Gastroesophageal sphincter (tissue), 4 donors: ENCODE measurements at places on chromosomes 1 and 21. TPM values are rescaled to one million over a fixed set of nuclear protein-coding genes. Genes with fewer than 3 reads are reported as not detected.

Gene OLFML2B
- 3.8 TPM for total RNA-seq

Gene GIPC2
- 2.2 TPM for total RNA-seq

Gene SRSF10
- 52.4 TPM for total RNA-seq

Gene CCDC18
- total RNA-seq, result 0.81 TPM

Gene MAGOH
- total RNA-seq, result 49.4 TPM

Gene CCDC30
- 2.7 TPM for total RNA-seq

Gene SCNM1
- total RNA-seq, result 32.0 TPM

Gene AMIGO1
- 10.9 TPM for total RNA-seq

Gene APOBEC4
- total RNA-seq, result not detected

Gene EPHA8
- total RNA-seq, result not detected

Gene PPFIA4
- total RNA-seq, result 0.81 TPM

Gene MYOG
- 0.35 TPM for total RNA-seq

Gene FLG2
- total RNA-seq, result not detected

Gene LRRC38
- total RNA-seq, result not detected

Gene CYP4Z1
- 1.1 TPM for total RNA-seq

Gene CASQ2
- total RNA-seq, result 118 TPM

Gene CFAP74
- total RNA-seq, result not detected

Gene PTGFR
- 42.8 TPM for total RNA-seq

Gene CA14
- 1.5 TPM for total RNA-seq

Gene GSTM1
- not detected for total RNA-seq

Gene NID1
- total RNA-seq, result 139 TPM

Gene GLUL
- total RNA-seq, result 2,605 TPM

Gene PATJ
- 59.0 TPM for total RNA-seq

Gene GPR161
- 22.1 TPM for total RNA-seq

Gene ZNF648
- not detected for total RNA-seq

Gene CD1E
- not detected for total RNA-seq

Gene FMO2
- total RNA-seq, result 33.9 TPM

Gene HTR6
- total RNA-seq, result not detected

Gene KCNA3
- 0.31 TPM for total RNA-seq

Gene SLC2A5
- total RNA-seq, result 0.20 TPM

Gene MARCKSL1
- total RNA-seq, result 9.0 TPM

Gene LDLRAD1
- not detected for total RNA-seq
